ENCODE measurements at places on chromosomes 3 and 15.

DNA sequence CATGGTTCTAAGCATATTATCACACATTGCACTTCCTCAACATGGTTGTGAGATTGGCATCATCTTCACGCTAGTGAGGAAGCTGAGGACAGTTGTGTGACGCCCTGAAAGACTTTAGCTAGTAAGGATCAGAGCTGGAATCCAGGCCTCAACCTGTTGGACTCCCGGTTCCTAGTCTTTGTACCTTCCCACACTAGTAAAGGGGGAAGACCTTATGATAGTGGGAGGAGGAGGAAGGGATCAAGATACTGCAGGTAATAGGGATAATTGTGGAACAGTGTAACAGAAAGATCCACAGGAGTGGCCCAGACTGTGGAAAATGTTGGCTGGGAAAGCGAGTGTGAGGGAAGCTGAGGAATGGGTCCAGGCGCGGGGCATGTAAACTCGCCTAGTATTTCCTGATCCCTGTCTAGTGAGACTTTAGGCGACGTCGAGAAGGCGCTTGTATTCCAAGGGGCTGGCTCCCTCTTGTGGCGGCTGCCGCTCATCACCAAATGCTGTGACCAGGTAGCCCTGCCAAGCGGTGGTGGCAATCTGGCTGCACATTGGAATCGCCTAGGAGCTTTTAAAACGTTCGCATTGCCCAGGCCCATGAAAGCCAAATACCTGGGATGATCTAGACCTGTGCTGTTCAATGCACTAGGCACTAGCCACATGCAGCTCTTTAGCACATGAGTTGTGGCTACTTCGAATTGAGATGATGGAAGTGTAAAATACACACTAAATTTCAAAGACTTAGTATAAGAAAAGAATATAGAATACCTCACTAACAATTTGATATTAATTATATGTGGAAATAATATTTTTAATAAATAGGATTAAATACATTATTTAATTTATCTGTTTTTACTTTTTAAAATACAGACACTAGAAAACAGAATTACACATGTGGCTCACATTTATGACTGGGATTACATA lies 38.8 kb upstream of the CLDN18 start:
- DNase-seq, result peak; percentile 31

GRCh38 chr3:143535994-143536784 lies 312.1 kb downstream of the SLC9A9 start:
- no peak for DNase-seq

GRCh38 chr3:79497447-79498111 lies 270.2 kb downstream of the ROBO1 start:
- no peak for DNase-seq

DNA sequence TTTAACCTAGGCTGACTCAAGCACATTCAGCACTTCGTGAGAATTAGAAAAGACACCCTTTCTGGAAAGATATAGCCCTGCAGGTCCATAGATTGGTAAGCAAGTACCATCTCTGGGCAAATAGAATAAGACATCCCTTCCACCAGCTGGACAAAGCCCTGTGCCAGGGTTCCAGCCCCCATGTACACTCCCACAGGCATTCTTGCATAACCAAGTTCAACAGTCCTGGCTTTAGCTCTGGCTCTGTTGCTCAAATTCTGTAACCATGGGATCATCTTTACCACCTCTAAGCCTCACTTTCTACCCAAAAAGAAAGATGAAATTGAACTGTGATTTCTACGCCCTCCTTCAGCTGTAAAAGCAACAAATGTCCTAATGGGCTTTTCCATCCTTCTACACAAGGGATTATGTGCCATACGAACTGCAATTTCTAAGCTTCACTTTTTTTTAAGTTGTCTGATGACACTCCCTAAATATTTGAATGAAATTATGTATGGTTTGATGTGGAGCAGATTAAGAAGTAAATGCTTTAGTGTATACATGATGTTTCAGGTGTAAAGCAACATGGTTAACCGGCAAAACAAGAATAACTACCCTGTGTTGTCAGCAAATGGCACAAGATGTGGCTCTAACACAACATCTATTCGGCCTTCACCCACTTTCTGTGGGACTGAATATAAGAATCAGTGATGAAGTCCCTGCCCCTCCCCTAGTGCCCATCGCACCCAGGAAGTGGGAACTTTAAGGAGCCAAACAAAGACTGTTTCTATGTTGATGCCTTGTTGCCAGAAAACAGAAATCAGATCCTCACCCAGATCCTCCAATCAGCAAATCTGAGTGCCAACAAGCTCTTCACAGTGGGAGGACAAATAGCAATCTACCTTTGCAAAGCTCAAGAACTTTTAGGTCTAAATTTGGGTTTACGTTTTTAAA lies 165.7 kb downstream of the P3H2 start:
- no peak for DNase-seq

- peak; percentile 24 for DNase-seq
Observed at GRCh38 chr3:88809993-88810392, 297.4 kb upstream of the EPHA3 start.

GRCh38 chr3:30098653-30099455 lies 507.5 kb upstream of the TGFBR2 start:
- DNase-seq, result no peak

- no peak for DNase-seq
Observed at GRCh38 chr15:33641069-33641468, 327.2 kb upstream of the CHRM5 start.

DNA sequence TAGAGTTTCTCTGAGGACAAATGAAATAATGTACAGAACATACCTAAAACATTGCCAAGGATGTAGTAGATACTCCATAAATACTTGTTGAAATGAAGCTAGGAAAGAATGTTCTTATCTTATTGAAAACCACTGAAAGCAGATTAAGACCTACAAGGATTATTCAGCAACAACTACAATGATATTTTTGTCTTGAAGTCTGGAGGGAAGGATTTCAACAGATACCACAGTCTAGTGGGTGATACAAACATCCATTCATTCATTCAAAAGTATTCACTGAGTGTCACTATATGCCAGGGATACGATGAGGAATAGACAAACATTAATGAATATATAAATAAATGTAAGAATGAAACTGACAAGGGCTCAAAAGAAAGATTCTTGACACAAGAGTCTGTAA lies 74.7 kb upstream of the THBS1 start:
- no peak for DNase-seq

DNA sequence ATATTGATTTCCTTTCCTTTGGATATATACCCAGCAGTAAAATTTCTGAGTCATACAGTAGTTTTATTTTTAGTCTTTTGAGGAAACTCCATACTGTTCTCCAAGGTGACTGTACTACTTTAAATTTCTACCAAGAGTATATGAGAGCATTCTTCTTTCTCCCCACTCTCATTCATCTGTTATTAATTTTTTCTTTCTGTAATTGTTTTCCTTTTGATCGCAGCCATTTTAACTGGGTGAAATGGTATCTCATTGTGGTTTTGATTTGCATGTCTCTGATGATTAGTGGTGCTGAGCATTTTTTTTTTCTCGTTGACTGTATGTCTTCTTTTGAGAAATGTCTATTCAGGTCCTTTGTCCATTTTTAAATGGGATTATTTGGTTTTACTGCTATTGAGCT lies 18.3 kb upstream of the VGLL3 start:
- no peak for DNase-seq

- no peak for DNase-seq
Observed at GRCh38 chr3:10357095-10357494, 36.2 kb upstream of the SEC13 start.

- peak; percentile 9 for DNase-seq
Observed at GRCh38 chr3:28328188-28329151, 20.1 kb upstream of the ZCWPW2 start.

DNA sequence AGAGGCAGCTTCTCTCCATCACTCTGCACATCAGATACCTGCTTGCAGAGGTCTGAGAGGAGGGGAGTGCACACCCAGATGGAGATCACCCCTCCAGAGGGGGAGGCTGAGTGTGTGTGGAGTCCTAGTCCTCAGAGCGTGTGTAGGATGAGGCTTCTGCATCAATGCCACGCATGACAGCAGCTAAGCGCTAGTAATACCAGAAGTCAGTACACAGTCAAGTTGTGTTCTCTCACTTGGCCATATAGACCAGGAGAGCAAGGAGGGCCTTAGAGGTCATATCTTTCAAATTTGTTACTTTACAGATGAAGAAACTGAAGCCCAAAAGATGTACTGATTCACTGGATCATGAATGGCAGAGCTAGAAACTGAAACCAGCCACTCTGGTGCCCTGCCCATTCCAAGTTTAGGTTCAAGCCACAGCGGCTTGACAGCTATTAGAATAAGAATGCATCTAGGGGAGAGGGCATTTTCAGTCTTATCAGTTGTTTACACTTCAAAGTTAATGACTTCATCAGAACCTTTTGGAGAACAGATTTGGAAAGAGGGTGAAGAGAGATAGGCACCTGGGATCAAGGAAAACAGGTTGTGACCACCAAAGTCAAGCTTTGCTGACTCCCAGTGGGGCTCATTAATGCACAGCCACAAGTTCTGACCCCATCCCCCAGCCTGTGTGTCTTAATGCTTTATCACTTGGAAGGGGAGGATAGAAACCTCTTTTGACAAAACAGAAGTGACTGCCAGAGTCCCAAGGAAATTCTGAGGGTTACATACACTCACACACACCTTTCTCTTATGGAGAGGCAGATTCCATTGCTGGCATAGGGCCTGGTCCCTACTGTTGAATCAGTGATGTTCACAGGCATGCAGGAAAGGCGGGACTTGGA lies 310.3 kb downstream of the CHST2 start:
- DNase-seq, result no peak

DNA sequence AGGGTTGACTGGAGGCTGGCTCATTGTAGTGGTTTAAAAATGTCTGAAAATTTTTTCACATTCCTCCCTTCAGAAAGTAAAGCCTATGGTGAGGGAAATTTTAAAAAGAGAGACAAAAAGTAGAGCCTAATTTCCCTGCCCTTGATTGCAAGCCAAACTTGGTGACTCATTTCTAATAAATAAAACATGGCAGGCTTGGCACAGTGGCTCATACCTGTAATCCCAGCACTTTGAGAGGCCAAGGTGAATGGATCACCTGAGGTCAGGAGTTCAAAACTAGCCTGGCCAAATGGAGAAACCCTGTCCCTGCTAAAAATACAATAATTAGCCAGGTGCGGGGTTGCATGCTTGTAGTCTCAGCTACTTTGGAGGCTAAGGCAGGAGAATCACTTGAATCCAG lies 18.9 kb upstream of the ARRDC4 start:
- no peak for DNase-seq

DNA sequence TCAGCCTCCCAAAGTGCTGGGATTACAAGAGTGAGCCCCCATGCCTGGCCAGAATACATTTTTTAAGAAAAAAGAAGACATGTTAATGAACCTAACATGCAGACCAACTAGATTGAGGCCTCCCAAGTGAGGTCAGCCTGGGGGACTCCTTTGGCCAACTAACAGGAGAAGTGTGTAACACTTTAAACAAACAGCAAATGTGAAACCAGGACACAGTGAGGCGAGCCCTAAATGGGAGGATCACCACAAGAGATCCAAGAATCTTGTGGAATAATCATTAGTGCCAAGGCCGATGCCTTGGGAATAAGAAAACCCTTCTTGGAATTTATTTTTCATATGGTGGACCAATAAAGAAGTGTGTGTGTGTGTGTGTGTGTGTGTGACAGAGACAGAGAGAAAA lies 73.9 kb downstream of the ATP10A start:
- DNase-seq, result no peak

DNA sequence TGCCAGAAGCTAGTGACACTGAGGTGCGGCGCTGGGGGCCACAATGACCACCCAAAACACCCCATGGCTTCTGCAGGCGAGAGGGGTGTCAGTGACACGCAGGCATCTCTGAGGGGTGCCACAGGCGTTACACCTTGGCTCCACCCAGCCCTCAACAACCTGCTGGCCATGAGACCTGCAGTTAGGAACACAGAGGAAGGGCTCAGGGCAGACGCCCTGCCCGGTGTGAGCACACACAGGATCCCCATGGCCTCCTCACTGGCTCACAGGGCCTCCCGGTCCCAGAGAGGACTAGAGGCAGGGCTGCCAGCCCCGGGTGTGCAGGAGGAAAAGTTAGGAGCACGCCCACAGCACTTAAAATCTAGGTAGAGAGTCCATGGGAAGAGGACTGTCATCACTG lies 35.1 kb downstream of the CYFIP1 start:
- no peak for DNase-seq

- peak; percentile 26 for DNase-seq
Observed at GRCh38 chr3:10387881-10388609, 67.1 kb upstream of the SEC13 start.

DNA sequence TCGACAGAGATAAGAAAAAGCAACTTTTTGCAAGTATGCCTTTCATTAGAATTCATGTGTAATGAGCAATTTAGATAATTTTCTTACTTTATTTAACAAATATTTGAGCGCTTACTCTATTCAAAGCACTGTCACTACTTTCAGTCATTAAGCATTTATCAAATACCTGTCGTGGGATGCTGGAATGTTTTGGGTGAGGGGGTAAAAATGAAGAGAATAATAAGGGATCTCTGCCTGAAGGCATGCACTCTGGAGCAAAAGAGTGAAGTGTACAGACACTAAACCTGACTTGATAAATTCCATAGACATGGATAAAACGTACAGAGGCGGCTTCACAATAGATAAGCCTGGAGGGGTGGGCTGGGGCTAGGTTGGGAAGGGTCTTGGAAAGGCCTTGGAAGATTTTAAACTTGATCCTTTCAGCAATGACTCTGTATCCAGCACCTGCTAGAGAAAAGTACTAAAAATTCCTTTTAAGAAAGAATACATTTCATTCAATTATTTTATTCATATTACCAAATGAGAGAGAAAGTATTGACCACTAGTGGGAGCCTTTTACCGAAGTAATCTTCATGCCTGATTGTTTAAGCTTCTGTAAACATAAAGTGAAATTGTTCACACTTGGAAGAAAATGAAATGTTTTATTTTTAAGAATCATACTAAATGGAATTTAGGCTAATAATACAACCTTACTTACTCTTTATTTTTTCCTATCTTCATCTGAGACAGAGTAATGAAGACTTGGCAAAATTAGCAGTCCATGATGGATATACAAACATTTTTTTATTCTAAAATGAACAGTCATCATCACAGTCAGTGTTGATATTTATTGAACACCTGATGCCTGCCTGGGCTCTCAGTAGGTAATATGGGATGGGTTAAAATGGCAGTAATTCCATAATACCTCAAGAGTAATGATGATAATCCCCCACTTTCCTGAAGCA lies 113.2 kb downstream of the PPP2R3A start:
- no peak for DNase-seq

GRCh38 chr15:89649013-89649625 lies 6.1 kb downstream of the KIF7 start:
- DNase-seq, result no peak

- DNase-seq, result no peak
Observed at GRCh38 chr3:196541684-196542445, 26.5 kb downstream of the WDR53 start.

GRCh38 chr15:77037388-77038209 lies 33.3 kb downstream of the TSPAN3 start:
- DNase-seq, result no peak

GRCh38 chr15:61731099-61731498 lies 329.1 kb downstream of the VPS13C start:
- DNase-seq, result no peak

GRCh38 chr3:159536876-159537275 lies 451.8 kb upstream of the IL12A start:
- no peak for DNase-seq

GRCh38 chr3:126109880-126110235 lies 25.9 kb upstream of the SLC41A3 start:
- DNase-seq, result no peak

- no peak for DNase-seq
Observed at GRCh38 chr3:111712294-111713167, 117.4 kb upstream of the ZBED2 start.

GRCh38 chr3:185153171-185153771 lies 411 bp upstream of the C3orf70 start:
- DNase-seq, result no peak
